ENCODE measurements at places on chromosomes 16 and 17.

DNA sequence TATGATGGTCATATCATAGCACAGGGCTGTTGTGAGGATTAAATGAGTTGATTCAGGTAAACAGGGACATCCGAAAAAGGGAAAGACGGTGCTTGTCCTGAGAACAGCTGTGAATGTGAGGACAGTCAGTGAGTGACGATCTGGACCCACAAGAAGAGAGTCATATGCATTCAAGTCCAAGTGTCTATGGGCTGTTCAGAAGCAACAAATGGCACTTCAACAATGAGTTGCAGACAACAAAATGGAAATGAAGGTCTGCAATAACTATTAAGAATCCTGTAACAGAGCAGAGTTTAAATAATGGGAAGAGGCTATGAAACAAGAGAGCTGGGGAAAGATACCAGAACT is 100.3 kb downstream of the ADCY9 start:
- no peak for DNase-seq

DNA sequence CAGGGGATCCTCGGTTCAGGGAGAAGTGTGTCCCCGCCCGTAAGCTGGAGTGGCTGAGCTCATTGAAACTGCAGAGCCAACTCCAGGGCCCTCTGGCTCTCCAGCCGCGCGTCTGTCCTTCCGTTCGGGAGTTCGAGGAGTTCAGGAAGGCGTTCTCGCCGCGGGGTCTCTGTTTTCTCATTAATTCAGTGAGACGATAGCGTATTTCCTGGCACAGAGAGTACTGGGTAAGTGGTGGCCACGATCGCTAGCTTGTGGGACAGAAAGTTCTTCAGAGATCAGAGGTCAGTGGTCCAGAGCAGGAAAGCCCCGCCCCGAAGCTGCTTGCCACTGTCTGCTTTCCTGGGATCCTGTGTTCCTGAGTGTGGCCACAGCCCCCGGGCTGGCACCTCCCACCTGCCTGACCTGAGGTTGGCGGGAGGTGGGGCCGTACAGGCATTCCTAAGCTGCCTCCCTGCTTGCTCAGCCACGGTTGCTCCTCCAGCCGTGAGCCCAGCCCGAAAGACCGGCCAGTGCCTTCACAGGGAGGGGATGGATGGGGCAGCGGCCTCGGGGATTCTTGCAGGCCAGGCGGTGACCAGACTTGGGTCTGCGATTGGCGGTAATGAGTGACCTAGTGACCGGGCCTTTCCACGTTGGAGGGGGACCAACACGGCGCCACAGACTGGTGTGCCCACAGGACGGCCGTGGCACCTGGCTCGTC is 8.9 kb downstream of the BAIAP2 start:
- no peak for DNase-seq

- peak; percentile 58 for DNase-seq
These were observed 8.7 kb upstream of the KAT7 start for GRCh38 chr17:49779739-49780231.

DNA sequence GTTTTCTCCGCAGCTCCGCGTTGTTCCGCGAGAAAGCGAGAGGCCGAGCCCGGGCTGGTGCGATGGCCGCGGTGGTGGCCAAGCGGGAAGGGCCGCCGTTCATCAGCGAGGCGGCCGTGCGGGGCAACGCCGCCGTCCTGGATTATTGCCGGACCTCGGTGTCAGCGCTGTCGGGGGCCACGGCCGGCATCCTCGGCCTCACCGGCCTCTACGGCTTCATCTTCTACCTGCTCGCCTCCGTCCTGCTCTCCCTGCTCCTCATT is 404 bp downstream of the EMC6 start:
- DNase-seq = no peak

- DNase-seq = no peak
These were observed 22.7 kb upstream of the GSE1 start for GRCh38 chr16:85590506-85590832.

DNA sequence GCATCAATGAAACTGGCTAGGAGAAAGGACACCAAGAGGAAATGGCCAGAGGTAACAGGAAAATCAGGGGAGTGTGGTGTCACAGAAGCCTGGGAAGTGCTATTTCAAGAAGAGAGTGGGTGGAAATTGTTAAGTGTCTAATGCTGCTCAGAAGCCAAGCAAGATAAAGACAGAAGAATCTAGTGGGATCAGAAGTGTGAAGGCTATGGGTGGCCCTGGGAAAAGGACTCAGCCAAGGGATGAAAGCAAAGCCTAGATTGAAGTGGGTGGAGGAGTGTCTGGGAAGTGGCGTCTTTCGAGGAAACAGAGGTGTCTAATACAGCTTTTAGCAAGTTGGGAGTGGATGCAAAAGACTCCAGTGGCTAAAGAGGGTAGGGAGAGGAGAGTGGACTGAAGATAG is 13.4 kb downstream of the PDZD9 start:
- DNase-seq = no peak

DNA sequence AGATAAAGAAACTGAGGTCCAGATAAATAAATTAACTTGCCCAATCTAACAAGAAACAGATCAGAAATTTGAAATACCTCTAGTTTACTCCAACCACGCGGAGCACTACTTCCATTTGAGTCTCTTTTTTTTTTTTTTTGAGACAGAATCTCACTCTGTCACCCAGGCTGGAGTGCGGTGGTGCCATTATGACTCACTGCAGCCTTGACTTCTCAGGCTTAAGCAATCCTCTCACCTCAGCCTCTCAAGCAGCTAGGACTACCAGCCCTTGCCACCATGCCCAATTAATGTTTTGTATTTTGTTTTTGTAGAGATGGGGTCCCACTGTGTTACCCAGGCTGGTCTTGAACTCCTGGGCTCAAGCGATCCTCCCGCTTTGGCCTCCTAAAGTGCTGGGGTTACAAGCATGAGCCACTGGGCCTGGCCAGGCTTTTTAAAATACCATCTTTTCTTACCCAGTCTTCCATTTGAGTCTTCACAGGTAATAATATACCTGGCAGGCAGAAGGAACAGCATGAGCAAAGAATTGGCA is 3.3 kb upstream of the NACA2 start:
- DNase-seq = no peak

DNA sequence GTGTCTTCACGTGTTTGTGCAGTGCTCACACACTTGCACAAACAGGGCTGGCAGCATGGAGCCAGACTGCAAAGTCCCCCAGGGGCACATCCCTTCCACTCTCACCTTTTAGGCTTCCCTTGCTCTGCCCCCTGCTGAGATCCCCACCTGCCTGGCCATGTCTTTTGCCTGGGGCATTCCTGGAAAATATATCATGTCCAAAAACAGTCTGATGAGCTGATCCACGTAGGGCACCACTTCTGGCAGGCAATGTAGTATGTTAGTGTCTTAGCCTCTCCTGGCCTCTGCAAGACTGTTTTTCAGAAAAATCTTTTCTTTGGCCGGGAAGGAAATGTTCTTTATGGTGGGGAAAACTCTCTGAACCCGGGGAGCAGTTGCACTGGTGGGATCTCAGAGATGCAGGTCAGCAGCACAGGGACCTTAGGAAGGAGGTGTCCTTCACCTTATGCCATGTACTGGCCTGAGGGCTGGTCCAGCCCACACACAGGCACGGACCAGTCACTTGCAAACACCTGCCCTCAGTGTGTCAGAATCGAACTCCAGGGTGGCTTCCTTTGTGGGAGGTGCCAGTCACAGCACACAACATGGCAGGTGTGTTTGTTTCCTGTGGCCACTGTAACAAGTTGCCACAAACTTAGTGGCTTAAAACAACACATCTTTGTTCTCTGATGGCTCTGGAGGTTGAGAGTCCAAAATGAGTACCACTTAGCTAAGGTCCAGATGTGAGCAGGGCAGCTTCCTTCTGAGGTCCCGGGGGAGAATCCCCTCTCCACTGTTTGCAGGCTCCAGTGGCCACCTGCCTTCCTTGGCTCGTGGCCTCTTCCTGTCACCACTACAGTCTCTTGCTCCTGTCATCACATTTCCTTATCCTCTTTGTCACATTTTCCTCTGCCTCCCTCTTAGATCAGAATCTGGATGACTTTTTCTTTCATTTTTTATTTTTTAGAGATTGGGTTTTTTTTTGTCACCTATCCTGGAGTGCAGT is 46.6 kb downstream of the MPRIP start:
- no peak for DNase-seq

GRCh38 chr16:80680839-80681238 is 123.6 kb downstream of the CDYL2 start:
- DNase-seq = no peak

DNA sequence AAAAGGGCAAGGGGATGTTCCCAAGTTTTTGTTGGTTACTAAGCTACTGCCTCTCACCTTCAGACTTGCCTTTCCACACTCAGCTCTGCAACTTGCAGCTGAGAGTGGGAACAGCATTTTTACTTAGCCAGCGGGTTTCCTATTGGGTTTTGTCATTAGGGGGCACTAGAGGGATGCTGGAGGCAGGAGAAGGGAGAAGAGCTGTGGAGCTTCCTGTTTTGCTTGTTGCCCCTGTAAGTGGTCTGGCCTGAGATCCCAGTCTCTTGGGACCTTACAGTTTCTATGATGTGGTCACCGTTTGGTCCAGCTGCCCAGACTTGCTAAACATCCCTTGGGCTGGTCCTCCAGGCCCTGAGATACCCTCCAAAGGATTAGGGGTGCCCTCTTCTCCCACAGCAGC is 209.6 kb upstream of the NLRP1 start:
- peak; percentile 69 for DNase-seq

GRCh38 chr17:77471984-77472461 is 331.3 kb downstream of the SEC14L1 start:
- DNase-seq = no peak

- no peak for DNase-seq
These were observed 126.1 kb upstream of the FOXF1 start for GRCh38 chr16:86384263-86384649.

DNA sequence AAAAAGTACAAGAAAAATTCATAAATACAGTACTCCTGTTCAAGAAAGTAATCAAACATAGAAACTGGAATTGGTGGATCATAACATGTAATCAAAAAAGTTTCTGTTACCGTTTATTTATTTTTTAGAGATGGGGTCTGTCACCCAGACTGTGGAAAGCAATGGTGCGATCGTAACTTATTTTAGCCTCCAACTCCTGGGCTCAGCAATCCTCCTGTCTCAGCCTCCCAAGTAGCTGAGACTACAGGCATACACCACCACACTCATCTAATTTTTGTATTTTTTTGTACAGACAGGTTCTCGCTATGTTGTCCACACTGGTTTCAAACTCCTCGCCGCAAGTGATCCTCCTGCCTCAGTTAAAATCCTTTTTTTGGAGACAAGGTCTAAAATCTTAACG is 22.5 kb downstream of the ARHGAP17 start:
- no peak for DNase-seq

- DNase-seq = no peak
These were observed 8.6 kb downstream of the GNA13 start for GRCh38 chr17:65047941-65048340.

- no peak for DNase-seq
These were observed 14.0 kb downstream of the MED13 start for GRCh38 chr17:62051053-62051452.

DNA sequence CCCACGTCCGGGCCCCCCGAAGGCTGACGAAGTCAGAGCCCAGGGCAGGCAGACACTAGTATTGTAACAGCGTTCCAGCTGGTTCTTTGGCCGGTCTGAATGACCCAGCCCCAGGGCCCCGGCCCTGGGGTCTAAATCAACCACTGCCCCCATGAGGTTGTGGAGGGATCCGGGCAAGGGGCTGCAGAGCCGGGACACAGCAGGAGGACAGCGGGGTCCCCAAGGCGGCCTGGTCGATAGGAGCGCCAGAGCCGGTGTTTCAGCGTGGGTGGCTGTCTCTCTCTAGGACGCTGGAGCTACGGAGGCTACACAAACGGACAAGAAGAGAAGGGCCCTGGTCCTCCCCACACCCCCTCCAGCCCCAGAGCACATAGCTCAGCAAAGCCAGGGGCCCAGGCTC is 101.8 kb downstream of the RBFOX3 start:
- DNase-seq = no peak

DNA sequence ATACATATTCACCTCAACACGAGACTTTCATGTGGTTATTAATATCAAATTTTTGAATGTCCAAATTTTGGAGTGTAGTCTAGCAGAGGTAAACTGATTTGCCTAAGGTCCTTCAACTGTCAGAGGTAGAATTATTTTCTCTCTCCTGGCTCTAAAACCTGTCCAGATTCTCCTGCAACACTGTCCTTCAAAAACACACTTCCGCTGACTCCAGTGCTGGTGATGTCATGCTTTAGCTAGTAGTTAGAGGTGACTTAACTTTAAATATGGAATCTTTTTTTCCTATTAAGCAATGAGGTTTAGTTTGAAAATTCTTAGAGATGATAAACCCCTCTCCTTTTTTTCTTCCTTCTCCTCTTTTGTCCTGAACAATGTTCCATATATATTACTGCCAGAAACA is 10.8 kb upstream of the CBLN1 start:
- DNase-seq = no peak

- no peak for DNase-seq
These were observed 47.3 kb upstream of the CMIP start for GRCh38 chr16:81397058-81397878.

DNA sequence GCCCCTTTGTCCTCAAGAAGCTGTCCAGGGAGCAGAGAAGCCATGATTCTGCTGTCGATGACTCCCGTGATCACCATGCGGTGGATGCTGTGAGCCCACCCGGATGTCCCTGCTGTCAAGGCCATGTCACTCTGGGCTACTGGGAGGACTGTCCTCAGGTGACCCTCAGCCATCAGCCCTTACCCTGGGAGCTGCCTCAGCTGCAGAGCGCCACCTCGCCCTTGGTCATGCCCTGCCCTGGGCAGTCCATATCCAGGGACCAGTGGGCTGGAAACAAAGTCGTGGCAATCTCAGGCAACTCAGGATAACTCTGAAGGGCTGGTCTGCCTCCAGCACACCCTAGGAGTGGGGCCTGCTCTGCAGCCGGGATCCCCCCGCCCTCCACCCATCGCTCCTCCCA is 63.6 kb downstream of the CACNG5 start:
- DNase-seq = no peak

- DNase-seq = no peak
These were observed 70.9 kb downstream of the SEC14L1 start for GRCh38 chr17:77211681-77212080.

Measured in WERI-Rb-1 (cell line).